ENCODE measurements at places on chromosomes 3 and 15.
A peak's percentile ranks its signal among the peaks of the same experiment; 100 is the strongest.

DNA sequence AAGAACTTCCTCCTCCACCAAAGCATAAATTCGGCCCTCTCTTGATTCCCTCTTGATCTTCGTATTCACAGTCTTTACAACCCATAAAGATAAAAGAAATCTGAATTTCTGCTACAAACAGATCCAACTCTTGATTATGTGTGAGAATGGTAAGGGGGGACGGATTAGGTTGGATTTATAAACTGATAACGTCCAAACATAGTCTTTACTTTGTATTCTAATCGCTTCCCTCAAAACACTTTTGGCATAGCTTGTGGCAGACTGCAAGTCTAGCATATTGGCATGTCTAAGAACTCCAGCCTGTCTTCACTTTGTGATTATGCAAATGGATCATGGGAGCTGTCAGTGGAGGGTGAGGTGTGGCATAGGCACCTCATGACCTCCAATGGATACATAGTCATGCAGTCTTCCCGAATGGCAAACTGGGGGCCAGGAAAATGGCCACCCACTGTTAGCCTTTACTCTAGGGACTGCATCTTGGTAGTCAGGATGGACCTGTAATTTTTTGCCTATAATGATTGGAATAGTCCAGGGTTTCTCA is 24.3 kb upstream of the GPR171 start:
- no peak overlapping the region for H3K27ac ChIP-seq
- no peaks in the 10 kb centered on the region for H3K27me3 ChIP-seq
- no peak for DNase-seq
- H3K4me3 ChIP-seq, result no peak overlapping the region
- no peaks in the 10 kb centered on the region for H3K36me3 ChIP-seq

DNA sequence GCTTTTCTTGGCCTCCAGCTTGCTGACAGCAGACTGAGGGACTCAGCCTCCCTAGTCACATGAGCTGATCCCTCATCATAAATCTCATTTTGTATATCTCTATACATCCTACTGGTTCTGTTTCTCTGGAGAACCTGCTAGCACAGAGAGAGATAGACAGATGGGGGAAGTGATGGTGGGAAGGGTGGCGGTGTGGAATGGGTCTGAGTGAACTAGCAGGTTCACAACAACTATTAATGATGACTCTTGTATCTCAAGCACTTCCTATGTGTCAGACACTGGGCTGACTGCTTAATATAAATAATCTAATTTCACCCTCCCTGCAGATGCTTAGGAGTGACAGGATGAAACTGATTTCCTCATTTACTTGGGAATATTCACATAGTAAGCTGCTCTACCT is 106.9 kb upstream of the TLE3 start:
- H3K27ac ChIP-seq, result no peak overlapping the region
- H3K36me3 ChIP-seq, result no peaks in the 10 kb centered on the region
- no peaks in the 10 kb centered on the region for H3K4me1 ChIP-seq
- no peak overlapping the region for H3K4me3 ChIP-seq
- peaks cover 7% of the 10 kb centered on the region for H3K27me3 ChIP-seq

- no peaks in the 10 kb centered on the region for H3K36me3 ChIP-seq
- H3K27ac ChIP-seq, result no peak overlapping the region
These were observed 229.1 kb downstream of the NFKBIZ start for GRCh38 chr3:102078401-102078800.

DNA sequence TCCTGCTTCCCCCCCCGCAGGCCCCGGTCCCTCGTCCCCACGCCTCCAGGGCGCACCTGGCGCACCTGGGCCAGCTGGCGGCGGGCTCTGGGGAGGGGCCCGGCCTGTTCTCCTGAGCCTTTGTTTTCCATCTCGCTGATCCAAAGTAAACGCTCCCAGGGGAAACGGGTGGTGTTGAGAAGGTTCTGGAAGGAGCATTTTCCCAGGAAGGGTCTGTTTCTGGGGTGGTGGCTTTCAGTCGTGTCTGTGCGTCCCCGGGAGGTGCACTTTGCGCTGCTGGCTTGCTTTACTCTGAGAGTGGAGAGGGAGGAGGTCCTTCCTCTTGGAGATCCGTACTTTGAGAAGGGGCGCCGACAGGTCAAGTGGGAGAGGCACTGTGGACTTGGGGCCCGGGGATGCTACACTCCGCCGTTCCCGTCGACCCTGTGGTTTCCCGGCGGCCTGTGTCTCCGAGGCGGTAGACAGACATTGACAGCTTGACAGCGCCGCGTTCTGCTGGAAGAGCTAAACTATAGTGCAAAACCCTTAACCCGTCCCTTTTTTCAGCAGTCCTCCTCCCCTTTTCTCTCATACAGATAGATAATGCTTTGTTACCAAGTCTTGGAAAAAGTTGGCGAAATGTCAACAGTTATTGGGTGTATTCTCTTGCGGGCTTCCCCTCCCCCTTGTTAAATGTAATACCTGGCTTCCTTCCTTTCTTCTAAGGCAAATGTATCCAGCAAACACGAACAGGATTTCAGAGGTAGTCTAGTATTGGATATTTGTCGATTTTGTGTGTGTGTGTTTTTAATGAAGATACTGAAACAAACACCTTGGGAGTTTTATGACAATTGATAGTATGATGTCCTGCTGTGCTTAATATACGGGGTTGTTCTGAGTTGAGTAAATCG is 6.5 kb downstream of the TPM1 start:
- peak overlapping the region; percentile 67 for H3K27ac ChIP-seq
- peaks cover 2% of the 10 kb centered on the region for H3K36me3 ChIP-seq
- peak overlapping the region; percentile 87 for H3K4me3 ChIP-seq
- H3K27me3 ChIP-seq, result no peaks in the 10 kb centered on the region
- DNase-seq, result peak; percentile 62

DNA sequence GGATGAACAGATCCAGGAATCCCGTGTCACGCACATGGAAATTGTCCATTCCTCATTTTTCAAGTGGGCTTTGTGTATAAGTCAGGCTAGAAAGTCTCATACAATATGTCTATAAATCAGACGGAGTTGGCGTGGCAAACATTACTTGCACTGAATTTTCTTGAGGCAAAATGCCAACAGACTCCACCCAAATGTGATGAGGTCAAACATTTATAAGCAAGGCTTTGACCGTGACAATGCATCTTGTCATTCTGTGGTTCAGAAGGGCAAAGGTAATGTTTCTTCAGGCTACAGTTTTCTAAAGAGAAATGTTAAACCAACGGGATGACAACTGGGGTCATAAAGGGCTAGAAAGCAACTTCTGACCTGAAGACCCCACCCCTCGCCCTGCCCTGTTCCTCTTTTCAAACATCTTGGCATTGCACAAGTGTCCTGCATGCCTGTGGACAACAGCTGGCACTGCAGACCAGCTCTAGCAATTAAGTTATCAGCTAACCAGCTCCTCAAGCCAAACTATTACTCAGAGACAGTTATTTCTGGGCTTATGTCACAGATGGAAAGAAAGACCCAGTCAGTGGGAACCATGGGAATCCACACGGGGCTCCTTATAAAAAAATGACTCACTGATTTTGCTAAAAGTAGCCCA is 36.5 kb upstream of the SPTBN5 start:
- H3K4me3 ChIP-seq, result no peak overlapping the region
- H3K27ac ChIP-seq, result peak overlapping the region; percentile 82
- H3K27me3 ChIP-seq, result no peaks in the 10 kb centered on the region
- DNase-seq, result peak; percentile 80
- H3K4me1 ChIP-seq, result peaks cover 93% of the 10 kb centered on the region
- H3K36me3 ChIP-seq, result peaks cover 5% of the 10 kb centered on the region

- no peaks in the 10 kb centered on the region for H3K4me1 ChIP-seq
- no peaks in the 10 kb centered on the region for H3K36me3 ChIP-seq
- no peak for DNase-seq
- no peaks in the 10 kb centered on the region for H3K27me3 ChIP-seq
- H3K27ac ChIP-seq, result no peak overlapping the region
These were observed 276.7 kb upstream of the ARRDC4 start for GRCh38 chr15:97683831-97684230.

- H3K36me3 ChIP-seq, result no peaks in the 10 kb centered on the region
- no peak overlapping the region for H3K27ac ChIP-seq
- no peaks in the 10 kb centered on the region for H3K4me1 ChIP-seq
These were observed 12.8 kb upstream of the FAM98B start for GRCh38 chr15:38441130-38441519.

DNA sequence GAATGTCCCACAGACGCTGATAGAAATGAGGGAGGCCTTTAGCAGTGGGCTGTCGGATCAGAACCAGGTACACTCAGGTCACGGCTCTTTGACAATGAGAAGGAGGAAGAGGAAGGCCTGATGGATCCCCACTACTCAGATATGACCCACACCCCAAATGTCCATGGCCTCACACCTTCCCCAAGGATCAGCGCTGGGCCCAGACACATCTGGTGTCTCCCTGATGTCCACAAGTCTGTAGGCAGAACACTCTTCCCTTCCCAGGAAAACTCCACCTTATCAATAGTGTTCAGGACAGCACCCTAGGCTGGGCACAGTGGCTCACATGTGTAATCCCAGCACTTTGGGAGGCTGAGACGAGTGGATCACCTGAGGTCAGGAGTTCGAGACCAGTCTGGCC is 33.3 kb upstream of the SFMBT1 start:
- no peaks in the 10 kb centered on the region for H3K36me3 ChIP-seq
- no peak overlapping the region for H3K27ac ChIP-seq
- H3K4me3 ChIP-seq, result no peak overlapping the region
- H3K4me1 ChIP-seq, result no peaks in the 10 kb centered on the region
- DNase-seq, result no peak
- H3K27me3 ChIP-seq, result no peaks in the 10 kb centered on the region

DNA sequence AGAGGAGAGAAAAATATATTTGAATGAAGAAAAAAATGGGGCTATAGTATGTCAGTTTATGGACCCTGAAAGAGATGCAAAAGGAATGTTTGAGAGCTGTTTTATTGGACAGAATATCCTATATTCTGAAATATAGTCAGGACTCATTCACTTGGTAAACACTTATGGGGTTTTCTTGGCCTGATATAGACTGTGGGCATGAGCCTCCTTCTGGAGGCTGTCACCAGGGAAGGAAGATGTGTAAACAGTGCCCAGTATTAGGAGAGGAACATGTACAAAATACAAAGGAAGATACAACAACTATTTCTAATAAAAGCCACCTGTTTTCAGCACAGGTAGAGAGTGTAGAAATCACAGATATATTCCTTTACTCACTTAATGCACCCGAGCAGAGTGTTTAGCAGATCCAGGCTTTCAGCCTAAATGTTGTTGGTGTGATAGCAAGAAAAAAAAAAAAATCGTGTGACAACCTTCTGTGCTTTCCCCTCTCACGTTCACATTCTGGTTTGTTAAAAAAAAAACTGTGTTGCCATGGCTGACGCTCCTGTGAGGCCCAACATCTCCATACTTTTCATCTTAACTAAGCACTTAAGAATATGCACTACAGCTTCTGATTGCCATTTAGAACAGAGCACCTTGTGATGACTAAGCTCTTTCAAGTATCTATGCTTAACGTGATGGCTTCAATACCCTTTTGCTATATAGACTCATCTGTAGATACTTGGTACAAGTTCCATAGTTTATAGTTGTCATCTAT is 134.1 kb downstream of the MBNL1 start:
- H3K4me3 ChIP-seq, result no peak overlapping the region
- no peaks in the 10 kb centered on the region for H3K36me3 ChIP-seq
- no peaks in the 10 kb centered on the region for H3K27me3 ChIP-seq
- no peak for DNase-seq
- H3K4me1 ChIP-seq, result peaks cover 29% of the 10 kb centered on the region

DNA sequence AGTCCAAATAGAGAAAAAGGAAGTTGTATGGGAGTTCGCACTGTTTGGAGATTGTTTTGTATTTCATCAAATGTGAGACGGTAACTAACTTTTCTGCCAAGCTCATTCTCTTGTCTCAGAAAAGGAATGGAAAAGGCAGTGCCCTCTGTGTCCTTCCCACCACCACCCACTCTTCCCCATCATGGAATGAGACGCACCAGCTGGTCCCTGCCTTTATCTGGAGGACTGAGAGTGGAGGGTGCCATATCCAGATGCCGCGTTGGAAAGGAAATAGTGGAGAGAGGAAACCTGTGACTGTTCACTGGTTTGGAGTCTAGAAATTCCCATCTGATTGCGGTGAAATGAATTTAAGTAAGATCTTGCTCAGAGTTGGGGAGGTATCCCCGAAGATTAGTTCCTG is 3.7 kb upstream of the CCK start:
- no peaks in the 10 kb centered on the region for H3K4me1 ChIP-seq
- DNase-seq, result no peak
- H3K27me3 ChIP-seq, result peaks cover 23% of the 10 kb centered on the region
- H3K36me3 ChIP-seq, result no peaks in the 10 kb centered on the region
- H3K27ac ChIP-seq, result no peak overlapping the region

DNA sequence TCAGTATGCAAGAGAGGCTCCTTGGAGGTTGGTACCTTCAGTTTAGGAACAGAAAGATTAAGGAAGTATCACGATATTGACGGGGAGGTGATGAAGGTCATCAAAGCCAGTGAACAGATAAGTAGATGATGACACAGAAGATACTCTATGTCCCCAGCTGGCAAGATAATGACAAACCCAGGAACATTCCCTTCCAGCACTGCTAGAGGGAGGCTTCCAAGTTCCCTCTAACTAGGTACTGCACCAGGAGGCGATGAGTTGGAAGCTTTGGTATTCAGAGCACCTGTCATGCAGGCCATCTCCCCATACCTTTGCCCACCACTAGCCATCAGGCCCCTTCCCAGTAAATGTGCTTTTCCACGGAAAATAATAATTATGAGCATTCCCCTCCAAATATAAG is 40.8 kb downstream of the NBEAL2 start:
- no peak overlapping the region for H3K27ac ChIP-seq
- no peak for DNase-seq
- H3K27me3 ChIP-seq, result no peaks in the 10 kb centered on the region
- H3K4me3 ChIP-seq, result no peak overlapping the region
- H3K36me3 ChIP-seq, result peaks cover 19% of the 10 kb centered on the region
- H3K4me1 ChIP-seq, result peaks cover 11% of the 10 kb centered on the region

DNA sequence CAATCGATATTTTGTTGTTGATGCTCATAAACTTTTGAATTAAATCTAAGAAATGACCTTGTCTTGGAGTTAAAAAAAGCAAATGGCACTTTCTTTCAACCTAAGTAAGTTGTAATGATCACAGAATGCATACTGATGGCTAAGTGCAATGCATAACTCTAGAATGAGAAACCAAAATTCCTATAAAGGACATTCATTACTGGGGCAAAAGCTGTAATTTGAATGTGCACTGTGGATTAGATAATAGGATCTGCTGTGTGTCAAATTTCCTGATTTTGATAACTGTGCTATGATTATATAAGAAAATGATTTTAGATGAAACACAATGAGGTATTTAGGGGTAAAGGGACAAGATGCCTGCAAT is 14.3 kb downstream of the SIAH2 start:
- DNase-seq, result no peak
- H3K4me3 ChIP-seq, result no peak overlapping the region
- H3K27ac ChIP-seq, result no peak overlapping the region
- H3K4me1 ChIP-seq, result no peaks in the 10 kb centered on the region
- no peaks in the 10 kb centered on the region for H3K36me3 ChIP-seq

GRCh38 chr3:149703466-149703865 is 45.6 kb upstream of the WWTR1 start:
- H3K4me1 ChIP-seq, result no peaks in the 10 kb centered on the region
- no peak for DNase-seq
- H3K36me3 ChIP-seq, result no peaks in the 10 kb centered on the region
- H3K4me3 ChIP-seq, result no peak overlapping the region
- no peaks in the 10 kb centered on the region for H3K27me3 ChIP-seq

- peaks cover 5% of the 10 kb centered on the region for H3K36me3 ChIP-seq
- no peaks in the 10 kb centered on the region for H3K4me1 ChIP-seq
- no peak for DNase-seq
- no peak overlapping the region for H3K27ac ChIP-seq
These were observed 113.5 kb downstream of the VPS13C start for GRCh38 chr15:61946778-61947177.
